Activated CD4-positive, alpha-beta T cell treated with anti-CD3 and anti-CD28 coated beads, Interleukin-2, amount 50 U/mL, for 48 hours (primary cell): ENCODE measurements at places on chromosomes 12 and 14.

DNA sequence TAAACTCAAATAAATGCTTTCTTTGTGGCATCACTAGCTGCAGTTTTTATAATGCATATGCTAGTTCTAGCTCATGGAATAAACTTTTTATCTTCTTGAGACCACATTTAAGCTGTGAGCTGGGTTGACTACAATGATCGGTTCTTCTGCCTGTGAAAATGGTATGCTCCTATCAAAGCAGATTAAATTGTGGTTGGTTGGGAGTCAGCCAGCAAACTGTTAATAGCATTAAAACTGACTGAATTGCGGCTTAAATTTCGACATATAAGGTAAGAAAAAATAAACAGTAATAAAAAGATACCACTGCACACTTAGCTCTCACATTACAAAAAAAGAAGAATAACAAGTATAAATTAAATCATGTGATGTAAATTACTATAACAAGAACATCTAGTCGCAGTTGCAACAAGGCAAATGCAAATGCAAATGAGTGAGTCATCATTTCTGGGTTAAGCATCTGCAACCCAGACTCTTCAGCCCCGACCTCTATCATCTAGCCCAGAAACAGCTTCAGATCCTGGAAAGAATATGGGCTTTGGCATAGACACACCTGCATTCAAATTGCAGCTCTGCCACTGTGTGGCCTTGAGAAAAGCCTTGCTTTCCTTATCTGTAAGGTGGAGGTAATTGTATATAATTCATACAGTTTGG is 19.8 kb upstream of the DHRS7 start:
- DNase-seq, result no peak

DNA sequence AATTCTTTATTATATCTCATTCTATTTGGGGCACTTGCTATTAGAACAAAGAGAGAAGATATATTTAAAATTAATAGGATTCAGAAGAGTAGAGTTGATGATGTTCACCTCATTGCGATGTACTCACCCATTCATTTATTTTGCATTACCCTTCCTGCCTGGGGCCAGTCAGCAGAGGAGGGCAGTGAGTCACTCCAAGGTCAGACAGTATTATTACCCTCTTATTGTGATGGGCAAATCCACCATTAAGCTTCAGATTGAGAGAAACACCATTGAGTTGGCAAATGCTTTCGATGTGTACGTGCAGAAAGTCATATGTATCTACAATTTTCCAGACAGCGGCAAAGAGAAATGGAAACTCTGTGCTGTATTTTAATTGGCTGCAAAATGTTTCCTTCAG is 134.2 kb downstream of the BICD1 start:
- DNase-seq, result no peak

DNA sequence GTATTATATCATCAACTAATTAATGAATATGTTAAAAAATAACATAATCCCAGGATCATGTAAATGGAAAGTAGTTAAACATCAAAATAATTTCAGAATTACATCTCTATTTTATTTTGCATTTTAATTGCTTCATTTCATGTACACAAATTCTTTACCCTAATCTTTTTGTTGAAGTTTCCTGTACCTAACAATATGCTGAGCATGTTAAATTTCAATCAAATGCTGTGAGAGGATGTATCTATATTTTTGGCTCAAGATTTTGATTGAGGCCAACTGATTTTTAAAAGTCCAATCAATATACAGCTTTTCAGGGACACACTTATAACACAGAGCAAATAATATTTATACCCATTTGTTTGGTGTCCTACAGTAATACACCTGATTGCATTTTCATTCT is 6.4 kb downstream of the GPRC5D start:
- DNase-seq, result no peak

- no peak for DNase-seq
Observed at GRCh38 chr14:74062809-74063150, 21.5 kb downstream of the ALDH6A1 start.

GRCh38 chr14:87864356-87865270 is 128.4 kb downstream of the GALC start:
- DNase-seq, result no peak

GRCh38 chr14:32635061-32635719 is 303.5 kb upstream of the NPAS3 start:
- no peak for DNase-seq

- peak; percentile 36 for DNase-seq
Observed at GRCh38 chr14:74579447-74580274, 32.4 kb downstream of the LTBP2 start.

- DNase-seq, result no peak
Observed at GRCh38 chr12:46956451-46957035, 122.9 kb upstream of the PCED1B start.

GRCh38 chr12:4031703-4032291 is 158.6 kb upstream of the PARP11 start:
- DNase-seq, result no peak

DNA sequence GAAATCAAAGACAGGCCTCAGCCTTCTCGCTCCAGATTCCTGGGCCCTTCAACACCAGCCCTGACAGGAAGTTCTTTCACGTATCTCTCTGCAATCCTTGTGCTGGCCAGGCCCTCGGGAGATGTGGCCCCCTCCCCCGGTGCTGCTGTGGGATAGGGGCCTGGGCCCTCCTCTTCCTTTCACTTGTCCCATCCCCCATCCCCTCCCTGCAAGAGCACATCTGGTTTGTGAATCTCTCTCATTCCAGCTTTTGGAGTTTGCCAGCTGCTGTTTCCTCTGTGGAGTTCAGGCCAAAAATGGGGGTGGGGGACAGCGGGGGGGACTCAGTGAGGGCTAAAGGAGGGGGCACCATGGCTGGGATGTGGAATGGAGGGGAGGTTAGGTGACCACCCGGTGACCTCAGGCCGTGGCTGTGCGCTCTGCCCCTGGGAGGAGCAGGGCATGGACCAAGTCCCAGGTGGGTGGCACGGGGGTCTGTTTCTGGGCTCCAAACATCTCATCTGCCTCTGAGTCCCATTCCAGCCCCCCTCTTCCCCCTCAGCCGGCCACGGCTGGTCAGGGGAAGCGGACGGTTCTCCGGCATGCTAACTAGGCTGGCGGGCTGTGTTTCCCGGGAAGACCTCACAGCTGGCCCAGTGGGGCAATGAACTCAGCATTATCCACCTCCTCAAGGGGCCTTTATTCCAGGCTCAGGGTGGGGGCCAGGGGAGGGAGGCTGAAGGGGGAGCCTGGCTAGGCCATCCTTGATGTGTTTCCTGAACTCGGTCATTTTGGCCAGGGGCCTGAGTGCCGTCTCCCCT is 7.4 kb downstream of the LRP1 start:
- no peak for DNase-seq

- DNase-seq, result no peak
Observed at GRCh38 chr14:69036757-69037506, 57.8 kb upstream of the ACTN1 start.

- no peak for DNase-seq
Observed at GRCh38 chr12:109455706-109456105, 21.4 kb downstream of the KCTD10 start.

DNA sequence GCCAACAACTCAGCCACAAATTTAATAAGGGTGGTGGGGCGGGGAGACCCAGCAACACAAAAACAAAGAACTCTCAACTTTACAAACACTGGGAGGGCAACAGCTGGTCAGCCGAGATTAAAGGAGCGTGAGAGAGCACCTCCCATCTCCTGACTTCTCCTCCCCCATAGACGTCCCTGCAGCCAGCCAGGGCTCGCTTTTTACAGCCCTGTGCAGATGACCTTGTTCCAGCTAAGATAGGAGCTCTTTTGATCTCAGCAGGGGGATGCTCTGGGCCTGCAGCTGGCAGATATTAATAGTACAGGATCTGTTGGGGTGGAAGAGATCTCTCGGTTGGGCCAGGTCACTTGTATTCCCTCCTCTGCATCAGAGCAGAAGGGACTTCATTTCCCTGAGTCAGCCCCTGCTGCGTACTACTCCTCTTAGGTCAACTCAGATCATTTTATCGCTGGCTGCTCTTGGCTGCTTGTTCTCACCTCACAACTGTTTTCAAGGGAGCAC is 475.8 kb downstream of the RAD51B start:
- no peak for DNase-seq

DNA sequence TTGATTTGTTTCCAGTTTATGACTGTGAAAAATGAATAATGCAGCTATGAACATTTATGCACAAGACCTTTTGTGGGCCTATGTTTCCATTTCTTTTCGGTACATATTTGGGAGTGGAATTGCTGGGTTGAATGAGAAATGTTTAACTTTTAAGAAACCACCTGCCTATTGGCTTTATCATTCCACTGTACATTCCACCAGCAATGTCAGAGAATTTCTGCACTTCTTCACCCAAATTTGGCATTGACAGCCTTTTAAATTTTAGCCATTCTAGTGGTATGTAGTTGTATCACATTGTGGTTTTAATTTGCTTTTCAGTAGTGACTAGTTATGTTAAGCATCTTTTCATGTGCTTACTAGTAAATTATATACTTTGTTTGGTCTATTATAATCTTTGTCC is 317.0 kb upstream of the TMTC1 start:
- no peak for DNase-seq

GRCh38 chr12:70719672-70720420 is 82.6 kb upstream of the PTPRB start:
- DNase-seq, result peak; percentile 16

DNA sequence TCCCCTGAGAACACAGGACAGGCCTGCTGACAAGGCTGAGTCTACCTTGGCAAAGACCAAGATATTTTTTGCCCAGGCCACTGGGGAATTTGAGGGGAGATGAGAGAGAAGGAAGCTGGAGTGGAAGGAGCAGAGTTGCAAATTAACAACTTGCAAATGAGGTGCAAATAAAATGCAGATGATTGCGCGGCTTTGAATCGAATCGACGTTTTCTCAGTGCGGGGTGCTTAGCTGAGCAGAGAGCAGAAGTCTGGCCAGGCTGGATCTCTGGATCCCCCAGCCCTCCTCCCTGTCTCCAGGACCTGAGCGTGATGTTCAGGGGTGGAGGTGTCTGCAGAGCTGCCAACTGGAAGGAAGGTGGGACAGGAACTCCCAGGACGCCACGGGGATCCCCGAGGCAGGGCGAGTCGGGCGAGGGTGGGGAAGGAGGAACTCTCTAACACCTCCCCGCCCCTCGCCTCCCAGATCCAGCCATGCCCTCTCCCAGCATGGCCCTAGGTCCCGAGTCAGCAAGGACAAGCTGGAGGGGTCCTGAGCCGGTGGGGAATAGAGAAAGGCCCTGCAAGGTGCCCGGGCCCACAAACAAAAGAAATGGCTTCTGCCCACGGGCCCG is 527 bp upstream of the CARMIL3 start:
- peak; percentile 18 for DNase-seq

DNA sequence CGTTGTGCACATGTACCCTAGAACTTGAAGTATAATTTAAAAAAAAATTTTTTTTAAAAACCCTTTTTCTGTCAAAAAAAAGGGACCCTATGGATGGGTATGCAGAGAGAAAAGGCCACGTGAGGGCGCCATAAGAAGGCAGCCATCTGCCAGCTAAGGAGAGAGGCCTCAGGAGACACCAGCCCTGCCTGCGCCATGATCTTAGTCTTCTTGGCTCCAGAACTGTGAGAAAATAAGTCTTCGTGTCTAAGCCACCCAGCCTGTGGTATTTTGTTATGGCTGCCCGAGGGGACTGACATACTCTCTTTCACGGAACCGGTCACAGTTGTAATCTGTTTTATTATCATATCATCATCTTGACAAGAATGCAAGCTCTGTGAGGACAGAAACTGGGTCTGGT is 174.8 kb downstream of the EFCAB11 start:
- no peak for DNase-seq

DNA sequence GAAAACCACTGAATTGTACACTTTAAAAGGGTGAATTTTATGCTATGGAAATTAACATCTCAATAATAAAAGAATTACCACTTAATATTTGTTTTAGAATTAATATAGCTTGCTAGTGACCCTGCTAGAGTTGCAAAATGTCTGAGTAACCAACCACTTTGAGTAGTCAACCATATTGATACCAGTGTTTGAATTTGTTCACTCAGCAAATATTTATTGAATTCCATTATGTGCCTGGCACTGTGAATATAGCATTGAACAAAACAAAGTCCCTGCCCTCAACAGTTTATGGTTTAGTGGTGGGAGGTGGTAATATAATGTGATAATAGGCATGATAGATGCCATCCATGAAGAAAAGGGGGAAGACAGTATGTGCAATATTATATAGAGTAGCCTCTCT is 4.6 kb downstream of the SNRPF start:
- no peak for DNase-seq

DNA sequence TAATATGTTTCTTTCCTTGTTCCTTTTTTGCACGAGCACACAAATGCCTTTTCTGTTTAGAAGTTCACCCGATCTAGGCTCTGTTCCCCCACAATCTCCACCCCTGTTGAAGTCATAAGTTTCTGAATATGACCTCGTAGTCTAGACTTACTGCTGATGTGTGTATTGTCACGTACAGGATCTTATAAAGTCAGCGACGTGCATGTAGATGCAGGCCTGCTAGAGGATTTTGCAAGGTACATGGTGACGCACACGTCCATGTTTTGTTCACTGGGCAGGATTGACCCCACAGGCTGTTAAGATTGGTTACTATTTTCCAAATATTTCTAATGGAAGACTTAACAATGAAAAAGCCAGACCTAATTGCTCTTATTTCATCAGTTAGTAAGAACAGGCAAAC is 46.2 kb upstream of the CCDC91 start:
- DNase-seq, result no peak

GRCh38 chr14:94601884-94602391 is 10.3 kb upstream of the SERPINA3 start:
- no peak for DNase-seq

DNA sequence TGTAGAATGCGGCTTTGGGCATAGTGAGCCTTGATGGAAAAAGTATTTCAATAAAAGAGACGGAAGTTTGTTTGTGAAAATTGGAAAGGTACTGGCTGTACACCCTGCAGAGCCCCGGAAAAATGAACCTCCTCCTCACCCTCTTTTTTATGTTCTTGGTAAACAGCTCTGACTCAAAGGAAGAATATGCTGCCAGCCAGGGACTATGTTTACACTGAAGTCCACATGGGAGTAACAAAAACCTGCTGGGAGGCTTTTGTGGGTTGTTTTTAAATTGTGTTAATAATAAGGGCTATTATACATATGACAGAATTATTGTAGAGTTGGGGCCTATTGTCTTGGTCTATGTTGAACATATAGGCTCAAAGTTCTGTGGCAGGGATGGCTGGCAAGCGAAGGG is 70.7 kb downstream of the TTC8 start:
- DNase-seq, result no peak

DNA sequence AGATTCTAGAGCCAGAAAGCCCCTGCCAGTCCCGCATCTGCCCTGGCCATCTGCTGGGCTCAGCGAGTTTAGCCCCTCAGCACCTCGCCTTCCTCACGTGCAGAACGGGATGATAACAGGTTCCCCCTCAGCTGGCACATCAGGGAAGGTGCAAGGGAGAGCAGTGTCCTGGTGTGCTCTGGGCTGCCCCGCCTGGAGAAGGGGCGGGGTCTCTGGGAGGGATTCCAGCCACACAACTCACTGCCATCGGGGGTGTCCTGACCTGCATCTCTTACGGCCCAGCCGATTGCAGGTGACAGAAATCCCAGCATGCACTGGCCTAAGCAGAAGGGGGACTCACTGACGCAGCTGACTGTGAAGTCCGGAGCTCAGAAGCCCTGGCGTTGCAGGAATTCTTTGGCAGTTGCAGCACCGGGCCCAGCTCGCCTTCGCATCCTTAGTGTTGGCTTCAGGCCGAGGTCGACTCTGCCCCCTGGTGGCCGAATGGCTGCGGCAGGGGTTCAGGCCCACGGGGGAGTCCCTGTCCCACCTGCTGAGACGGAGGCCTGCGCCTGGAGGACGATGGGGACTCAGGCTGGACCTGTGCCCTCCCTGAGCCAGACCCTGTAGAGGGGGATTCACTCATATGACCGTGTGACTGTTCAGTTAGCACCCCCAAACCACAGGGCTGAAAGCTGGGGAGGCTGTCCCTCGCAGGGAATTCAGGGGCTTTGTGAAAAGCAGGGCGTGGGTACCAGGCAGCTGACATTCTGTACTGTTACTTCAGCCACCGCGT is 178.6 kb downstream of the ADGRD1 start:
- DNase-seq, result peak; percentile 85
